Kidney capillary endothelial cell (primary cell): ENCODE measurements at places on chromosomes 7 and 10.

- DNase-seq = no peak
These were observed 322.1 kb upstream of the AUTS2 start for GRCh38 chr7:69276011-69276729.

DNA sequence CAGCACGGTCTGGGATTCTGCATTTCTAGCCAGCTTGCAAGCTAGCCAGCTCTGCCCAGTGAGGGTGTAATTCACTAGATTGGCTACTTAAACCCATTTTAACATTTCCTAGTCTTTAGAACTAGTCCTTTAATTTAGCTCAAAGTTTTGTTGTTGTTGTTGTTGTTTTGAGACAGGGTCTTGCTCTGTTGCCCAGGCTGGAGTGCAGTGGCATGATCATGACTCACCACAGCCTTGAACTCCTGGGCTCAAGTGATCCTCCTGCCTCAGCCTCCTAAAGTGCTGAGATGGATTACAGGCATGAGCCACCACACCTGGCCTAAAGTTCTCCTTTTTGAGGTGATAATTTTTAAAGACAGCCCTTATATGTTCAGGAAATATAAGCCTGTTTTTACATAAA lies 94.1 kb downstream of the BMPR1A start:
- no peak for DNase-seq

GRCh38 chr10:56318816-56319215 lies 42.2 kb downstream of the ZWINT start:
- DNase-seq = no peak

GRCh38 chr10:62058476-62058875 lies 157.0 kb downstream of the ARID5B start:
- no peak for DNase-seq

DNA sequence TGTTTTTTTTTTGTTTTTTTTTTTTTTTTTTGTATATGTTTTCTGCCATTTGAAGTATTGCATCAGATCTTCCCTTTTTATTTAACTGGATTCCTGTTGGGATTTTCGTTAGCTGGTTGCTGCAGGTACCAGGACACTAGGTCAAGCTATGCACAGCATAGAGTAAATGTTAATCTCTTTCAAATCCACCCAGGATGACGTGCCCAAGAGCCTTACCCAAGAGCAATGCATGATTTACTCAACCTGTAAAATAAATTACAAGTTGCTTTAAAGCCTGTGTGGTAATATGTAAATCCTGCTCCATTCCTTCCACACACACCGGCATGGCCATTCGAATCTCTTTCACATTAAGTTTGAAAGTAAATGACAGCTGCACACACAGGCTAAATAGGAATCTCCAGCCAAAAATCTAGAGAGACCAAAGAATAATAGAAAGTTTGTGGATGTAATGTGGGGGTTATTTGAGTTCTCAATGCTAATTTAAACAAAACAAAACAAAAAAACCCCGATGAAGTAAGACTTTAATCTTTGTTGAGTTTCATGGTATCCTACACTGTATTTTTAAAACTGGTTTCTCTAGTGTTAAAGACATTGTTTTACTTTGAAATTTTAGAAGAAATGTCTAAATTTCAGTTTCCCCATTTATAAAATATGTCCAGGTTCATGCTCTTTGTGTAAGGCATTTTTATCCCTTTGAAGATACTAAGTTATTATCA lies 167.9 kb downstream of the FRMD4A start:
- DNase-seq = no peak

DNA sequence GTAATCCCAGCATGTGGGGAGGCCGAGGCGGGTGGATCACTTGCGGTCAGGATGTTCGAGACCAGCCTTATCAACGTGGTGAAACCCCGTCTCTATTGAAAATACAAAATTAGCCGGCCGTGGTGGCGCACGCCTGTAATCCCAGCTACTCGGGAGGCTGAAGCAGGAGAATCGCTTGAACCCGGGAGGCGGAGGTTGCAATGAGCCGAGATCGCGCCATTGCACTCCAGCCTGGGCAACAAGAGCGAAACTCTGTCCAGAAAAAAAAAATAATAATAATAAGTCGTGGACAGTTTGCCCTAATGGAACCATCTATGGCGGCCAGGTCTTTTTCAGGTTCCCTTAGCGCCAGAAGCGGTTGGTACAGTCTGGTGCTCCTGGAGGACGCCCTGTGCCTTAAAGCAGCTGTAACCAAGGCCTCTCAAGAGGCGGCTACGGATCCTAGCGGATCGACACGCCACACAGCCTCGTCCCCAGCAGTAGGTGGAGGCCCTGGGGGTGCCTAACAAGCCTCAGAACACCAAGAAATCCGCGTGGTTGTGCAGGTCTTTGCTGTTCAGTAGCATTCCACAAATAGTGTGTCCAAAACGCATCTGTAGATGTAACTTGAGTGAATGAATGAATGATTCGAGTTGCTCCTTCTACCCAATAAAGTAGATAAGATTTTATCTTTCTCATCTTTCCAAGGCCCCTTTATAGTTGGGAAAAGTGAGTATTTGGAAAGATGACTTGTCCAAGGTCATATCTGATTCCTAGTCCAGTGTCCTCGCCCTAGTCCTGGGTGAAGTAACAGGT lies 982 bp downstream of the PGAM1 start:
- peak; percentile 19 for DNase-seq

DNA sequence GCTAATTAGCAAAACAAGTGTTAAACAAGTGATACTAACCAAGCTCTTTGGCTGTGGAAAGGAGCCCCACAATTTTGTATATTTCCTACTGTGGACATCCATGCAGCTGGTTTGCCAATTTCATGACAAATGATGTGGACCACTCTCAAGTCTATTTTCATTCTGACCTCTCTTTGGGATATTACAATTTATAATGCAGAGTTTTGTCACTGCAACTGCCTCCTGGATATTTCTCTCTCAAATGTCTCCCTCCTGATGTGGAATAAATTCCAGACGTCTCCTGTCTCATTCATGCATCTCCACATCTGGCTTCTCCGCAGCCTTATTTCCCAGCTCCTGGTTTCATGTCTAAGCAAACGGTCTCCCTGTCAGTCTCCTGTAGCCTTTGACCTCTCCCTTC lies 80.6 kb upstream of the RHEB start:
- no peak for DNase-seq

- no peak for DNase-seq
These were observed 11.4 kb downstream of the DAGLB start for GRCh38 chr7:6436385-6436685.

DNA sequence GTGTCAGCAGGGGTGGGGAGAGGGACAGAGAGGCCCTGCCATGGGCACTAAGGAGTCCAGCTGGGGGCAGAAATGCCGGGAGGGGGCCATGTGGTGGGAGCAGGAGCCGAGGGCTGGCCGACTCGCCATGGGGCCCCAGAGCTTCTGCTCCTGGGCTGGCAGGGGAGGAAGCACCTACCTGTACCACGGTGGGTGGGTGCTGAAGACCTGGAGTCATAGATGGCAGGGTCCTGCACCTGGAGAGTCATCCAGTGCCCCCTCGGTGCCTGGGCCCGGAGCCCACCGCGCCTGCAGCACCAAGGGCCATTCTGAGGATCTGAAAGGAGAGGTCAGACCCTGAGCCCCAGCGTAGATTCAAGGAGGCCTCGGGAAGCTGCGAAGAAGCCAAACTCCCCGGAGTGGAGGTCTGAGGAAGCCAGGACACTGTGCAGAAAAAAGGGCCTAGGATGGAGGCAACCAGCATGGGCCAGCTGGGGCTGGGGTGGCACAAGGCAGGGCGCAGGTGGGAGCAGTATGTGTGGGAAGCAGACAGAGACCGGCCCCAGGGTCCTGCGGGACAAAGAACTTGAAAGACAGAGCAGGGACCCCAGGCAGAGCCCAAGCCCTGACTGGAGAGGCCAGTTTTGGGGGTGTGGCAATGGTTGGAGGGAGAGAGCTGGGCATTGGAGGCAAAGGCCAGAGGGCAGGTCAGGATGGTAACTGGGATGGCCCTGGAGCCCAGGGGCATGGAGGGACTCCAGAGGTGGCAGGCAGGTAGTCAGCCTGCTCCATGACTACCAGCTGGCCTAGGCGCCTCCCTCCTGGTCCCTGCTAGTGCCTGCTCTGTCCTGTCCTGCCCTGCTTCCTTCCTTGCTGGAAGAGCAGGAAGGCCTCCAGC lies 26.7 kb upstream of the SMARCD3 start:
- no peak for DNase-seq

- no peak for DNase-seq
These were observed 83.5 kb downstream of the SPDYE5 start for GRCh38 chr7:75575488-75576121.

GRCh38 chr10:98074315-98074911 lies 44.0 kb upstream of the CRTAC1 start:
- DNase-seq = peak; percentile 30

- no peak for DNase-seq
These were observed 261.8 kb upstream of the SHH start for GRCh38 chr7:156074084-156074483.

GRCh38 chr7:1529383-1530116 lies 952 bp upstream of the MAFK start:
- no peak for DNase-seq

GRCh38 chr7:123440101-123440548 lies 94.3 kb downstream of the IQUB start:
- DNase-seq = no peak

DNA sequence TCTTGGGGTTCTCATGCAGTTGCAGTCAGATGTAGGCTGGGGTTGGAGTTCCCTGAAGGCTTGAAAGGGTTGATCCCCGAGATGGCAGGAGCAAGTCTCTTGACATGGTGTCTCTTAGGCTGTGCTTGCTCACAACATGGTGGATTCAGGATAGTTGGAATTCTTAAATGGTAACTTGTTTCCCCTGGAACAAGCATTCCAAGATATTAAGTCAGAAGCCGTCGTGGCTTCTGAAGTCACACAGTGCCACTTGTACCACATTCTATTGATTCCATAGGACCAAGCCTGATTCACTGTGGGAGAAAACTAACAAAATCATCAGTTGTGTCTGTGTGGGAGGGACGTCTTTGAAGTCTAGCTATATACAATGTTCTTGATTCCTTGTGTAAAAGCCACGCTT lies 3.5 kb upstream of the SLC35B4 start:
- DNase-seq = no peak

GRCh38 chr7:46864716-46865115 lies 717.2 kb downstream of the TNS3 start:
- no peak for DNase-seq

DNA sequence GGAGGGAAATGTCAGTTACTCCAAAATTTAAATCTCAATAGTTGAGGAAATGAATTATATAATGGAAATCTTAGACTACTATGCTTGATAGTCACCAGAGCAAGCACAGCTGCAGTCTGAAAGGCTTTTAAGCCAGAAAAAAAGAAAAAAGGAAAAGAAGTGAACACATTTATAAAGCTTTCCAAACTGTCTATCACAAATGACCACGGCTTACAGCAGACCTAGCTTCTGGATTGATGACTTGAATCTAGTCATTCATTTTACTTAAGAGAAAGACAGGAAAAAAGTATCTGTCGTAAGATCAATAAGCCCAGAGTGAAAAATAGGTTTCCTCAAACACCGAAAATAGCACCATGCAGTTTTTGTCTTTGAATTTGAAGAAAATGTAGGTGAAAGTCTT lies 67.9 kb upstream of the OGDHL start:
- no peak for DNase-seq

DNA sequence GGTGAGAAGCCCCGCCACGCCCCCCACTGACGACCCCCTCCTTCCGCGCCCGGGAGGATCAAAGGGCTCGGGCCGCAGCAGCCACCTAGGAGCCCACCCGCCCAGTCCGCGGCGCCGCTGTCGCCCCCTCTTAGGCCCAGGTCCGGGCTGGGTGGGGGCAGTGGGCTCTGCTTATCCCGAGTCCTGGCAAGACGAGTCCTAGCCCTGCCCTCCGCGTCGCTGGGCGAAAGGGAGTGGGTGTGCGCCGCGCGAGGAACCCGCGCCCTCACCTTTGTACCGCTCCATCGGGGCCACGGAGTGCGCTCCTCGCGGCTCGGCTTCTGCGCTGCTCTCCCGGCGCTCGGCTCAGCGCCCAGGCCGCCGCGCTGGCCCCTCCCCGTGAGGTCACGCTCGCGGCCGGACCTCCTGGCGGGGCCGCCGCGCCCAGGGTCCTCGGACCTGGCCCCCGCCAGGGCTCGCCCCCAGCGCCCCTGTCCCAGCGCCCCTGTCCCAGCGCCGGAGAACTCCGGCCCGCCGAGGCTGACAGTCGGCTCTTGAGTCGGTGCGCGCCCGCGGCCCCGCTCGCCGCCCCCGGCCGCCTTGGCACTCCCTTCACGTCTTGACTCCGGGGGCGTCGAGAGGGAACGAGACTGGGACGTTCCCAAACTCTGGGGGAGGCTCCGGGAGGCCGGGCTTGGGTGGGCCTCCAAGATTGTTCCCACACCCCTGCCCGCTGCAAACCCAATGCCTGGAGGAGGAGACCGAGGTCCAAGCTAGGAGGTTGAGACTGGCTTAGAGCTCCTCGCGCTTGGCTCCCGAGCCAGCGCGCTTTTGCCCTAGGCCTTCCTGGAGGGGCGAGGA lies at the start of gene AFAP1L2:
Gene AFAP1L2, minus strand, starts transcription at position 332 of the 840 bp plus-strand sequence. Its CDS starts 47 bp downstream, at position 285.
- DNase-seq = no peak

- no peak for DNase-seq
These were observed 823.8 kb upstream of the CELF2 start for GRCh38 chr10:10193848-10194247.

DNA sequence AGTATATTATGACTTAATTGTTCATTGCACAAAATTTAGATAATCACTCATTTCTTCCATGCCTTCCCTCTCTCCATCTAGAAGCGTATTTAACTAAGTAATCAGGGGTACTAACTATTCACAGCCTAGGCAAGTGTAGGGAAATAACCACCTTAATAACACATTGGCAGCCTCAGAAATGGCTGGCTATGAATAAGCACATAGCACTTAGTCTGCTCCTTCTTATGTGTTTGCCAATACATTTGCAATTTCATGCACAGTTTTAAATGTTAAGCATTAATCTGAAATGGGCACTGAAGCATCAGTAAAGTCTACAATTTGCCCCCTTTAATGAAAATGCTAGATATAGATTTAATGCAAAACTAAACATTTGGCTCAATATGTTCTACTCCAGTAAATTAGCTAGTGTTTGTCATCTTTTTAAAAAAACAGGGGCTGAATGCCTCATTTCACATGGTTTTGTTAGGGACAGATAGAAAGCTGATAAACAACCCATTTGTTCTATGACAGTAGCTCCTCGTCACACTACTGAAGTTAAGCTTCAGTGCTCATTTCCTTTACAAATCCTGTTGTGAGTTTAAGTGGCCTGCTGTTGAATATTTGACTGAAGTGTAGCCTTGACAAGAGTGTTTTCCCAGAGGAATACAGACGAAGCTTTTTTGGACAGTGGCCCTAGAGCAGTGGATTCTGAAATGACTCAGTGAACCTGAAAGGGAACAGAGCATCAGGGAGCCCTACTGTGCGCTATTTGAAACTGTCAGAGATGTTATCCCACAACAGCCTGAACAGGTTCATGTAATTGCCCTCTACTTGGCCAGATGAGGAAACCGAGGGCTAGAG lies 30.5 kb downstream of the HHEX start:
- DNase-seq = no peak

GRCh38 chr7:47482013-47482875 lies 99.7 kb downstream of the TNS3 start:
- DNase-seq = peak; percentile 96
